Right ventricle myocardium superior (tissue), 1 donor: ENCODE measurements at places on chromosomes 16 and 17. TPM values are rescaled to one million over a fixed set of nuclear protein-coding genes. Genes with fewer than 3 reads are reported as not detected.
A peak's percentile ranks its signal among the peaks of the same experiment; 100 is the strongest.

DNA sequence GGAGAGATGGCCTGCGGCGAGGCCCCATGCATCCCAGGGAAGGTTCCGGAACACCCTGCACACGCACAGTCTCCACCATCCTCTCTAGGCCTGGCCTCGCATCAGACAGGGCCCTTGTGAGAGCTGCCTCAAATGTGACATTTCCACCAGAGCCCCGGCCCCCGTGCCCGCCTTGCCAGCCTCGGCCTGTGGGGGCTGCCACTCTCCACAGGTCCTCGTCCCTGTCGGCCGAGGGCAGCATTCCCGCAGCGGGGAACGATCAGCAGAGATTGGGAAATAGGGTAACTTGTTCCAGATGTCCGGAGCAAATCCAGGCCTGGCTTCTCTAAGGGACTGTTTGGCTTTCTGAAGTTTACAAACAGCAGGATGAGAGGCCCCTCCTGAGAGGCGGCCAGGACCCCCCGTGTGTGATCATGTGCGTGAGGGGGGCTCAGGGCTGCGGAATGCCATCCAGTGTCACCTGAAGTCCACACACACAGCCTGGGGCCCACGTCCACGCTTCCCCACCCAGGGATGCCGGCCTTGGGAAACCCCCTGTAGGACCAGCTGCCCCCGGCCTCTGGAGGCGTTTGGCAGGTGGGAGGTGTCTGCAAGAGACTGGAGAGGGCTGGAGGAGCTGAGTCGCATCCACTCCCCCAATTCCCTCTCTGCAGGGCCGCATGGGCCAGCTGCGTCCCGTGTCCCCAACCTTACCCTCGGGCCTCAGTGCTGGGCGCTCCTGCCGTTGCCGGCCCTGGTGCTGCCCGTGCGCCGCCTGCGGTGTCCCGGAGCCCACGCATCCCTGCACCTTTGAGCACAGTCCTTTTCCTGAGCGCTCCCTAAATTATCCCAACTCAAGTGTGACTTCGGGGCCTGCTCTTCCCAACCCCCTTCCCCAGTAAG lies 70.4 kb downstream of the ZDHHC7 start:
- DNase-seq: peak; percentile 53

Gene GJC1
- total RNA-seq: 16.1 TPM

Gene MT2A
- 87.9 TPM for total RNA-seq

GRCh38 chr17:31467502-31468256 lies 76.2 kb downstream of the RAB11FIP4 start:
- DNase-seq: peak; percentile 63

Gene MYH13
- not detected for total RNA-seq

Gene CCDC154
- 0.81 TPM for total RNA-seq

DNA sequence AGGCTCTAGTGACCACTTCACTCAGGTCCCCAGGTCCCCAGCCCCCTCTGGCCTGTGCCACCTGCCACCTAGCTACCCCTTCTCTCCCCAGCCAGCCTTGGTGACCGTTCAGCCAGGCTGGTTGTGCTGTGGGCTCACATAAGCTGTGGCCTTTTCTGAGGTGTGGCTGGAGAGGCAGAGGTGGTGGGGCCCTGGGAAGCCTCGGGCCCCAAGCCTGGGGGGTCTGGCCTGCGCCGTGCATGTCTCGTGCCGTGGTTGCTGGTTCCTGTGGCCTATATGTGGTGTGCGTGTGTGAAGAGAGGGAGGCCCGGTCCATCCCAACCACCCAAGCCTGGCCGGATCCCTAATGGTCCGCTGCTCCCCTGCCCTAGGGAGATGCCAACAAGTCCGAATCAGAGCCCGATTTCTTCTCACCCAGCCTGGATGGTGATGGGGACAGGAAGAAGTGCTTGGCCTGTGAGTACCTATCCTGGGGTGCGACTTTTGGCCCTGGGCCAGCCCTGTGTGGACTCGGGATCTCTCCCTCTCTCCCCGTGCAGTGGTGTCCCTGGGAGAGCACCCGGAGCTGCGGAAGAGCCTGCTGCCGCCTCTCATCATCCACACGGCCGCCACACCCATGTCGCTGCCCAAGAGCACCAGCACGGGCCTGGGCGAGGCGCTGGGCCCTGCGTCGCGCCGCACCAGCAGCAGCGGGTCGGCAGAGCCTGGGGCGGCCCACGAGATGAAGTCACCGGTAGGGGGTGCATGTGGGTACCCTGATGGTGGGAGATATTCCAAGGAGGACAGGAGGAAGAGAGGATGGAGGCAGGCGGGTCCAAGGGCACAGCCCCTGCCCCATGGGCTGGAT lies 35.9 kb downstream of the CACNA1G start:
- no peak for DNase-seq

- no peak for DNase-seq
Observed at GRCh38 chr17:21843318-21843865, 151.1 kb downstream of the KCNJ18 start.

GRCh38 chr17:32567511-32567910 lies 80.7 kb downstream of the CDK5R1 start:
- no peak for DNase-seq

Gene PRR15L
- total RNA-seq: not detected
